Liver (tissue), 10 donors: ENCODE measurements at places on chromosomes 4 and X. TPM values are rescaled to one million over a fixed set of nuclear protein-coding genes. Genes with fewer than 3 reads are reported as not detected.

- no peak overlapping the region for H3K27ac ChIP-seq
- peaks cover 82% of the 10 kb centered on the region for H3K36me3 ChIP-seq
- no peak for DNase-seq
- no peaks in the 10 kb centered on the region for H3K27me3 ChIP-seq
These were observed 35.6 kb downstream of the RASGEF1B start for GRCh38 chr4:81436096-81436495.

DNA sequence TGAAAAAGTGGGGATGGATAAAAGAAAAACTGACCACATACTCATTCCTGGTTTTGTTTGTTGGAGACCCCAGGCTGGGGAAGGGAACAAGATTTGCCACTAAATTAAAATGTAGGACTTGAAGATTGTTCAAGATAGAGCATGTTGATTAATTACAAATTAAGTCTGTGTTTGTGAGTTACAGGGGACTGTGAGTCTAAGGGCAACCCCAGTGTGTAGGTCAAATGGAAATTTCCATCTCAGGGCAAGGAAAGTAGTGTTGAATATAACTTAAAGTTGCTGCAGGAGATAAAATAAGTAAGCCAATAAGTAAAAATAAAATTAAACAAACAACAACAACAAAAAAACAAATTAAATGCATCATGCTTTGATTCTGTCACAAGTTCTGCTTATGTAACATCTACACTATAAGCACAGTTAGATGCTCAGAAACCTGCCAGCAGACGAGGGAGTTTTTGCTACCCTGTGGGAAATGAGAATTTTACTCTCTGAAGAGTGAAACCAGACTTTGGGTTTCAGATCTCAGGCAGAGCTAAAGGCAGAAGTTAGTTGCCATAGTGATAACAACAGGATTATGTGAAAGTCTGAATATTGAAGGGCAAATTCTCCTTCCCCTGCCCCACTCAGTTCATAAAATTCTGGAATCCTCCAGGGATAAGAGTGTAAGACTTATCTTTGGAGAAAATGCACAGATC is 352.3 kb downstream of the GRXCR1 start:
- DNase-seq: no peak
- H3K27ac ChIP-seq: no peak overlapping the region

The SRPX2 gene
- 7.8 TPM for total RNA-seq

DNA sequence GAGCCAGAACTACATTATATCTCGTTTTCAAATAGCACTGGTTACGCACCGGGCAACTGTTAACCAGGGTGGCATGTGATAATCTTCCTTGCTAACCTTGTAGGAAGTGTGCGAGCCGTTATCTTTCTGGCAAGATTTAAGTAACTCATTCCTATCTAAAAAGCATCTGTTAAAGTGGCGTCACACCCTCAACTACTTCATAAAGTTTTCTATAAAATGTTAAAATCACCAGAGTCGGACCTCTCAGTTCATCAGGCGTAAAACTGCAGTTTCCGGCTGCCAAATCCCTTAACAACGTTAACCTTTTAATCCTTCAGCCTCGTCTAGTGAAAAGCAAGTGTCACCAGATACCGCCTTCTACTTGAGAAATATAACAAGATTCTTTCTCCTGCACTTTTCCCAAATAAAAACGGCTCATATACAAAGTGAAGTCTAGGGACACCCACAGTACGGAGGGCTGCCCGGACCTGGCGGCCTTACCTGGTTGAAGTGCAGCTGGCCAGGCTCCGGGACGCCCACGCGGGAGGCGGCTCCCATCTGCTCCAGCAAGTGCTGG is 1.2 kb downstream of the SLC39A8 start:
- no peaks in the 10 kb centered on the region for H3K27me3 ChIP-seq
- peak overlapping the region; percentile 87 for H3K4me3 ChIP-seq

DNA sequence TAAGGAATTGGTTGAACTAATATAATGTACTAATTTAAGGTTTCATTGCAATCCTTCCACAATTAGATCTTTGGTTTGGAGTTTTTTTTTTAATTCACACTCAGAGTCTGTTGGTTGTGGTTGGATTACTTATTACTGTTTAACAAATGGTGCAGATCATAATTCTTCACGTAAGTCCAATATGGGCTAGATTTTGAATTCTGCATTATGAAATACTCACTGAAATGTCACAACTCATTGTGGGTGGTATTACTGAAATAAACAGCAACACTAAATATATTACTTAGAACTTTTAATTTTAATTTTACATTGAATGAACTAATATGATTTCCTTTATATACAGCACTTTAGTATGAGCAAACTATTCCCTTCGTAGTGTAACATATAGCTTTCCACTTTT is 94.2 kb upstream of the MYOZ2 start:
- no peak overlapping the region for H3K4me3 ChIP-seq
- H3K4me1 ChIP-seq: peaks cover 9% of the 10 kb centered on the region
- H3K27me3 ChIP-seq: no peaks in the 10 kb centered on the region
- no peak for DNase-seq

- no peaks in the 10 kb centered on the region for H3K27me3 ChIP-seq
- no peak overlapping the region for H3K4me3 ChIP-seq
- DNase-seq: no peak
- H3K4me1 ChIP-seq: no peaks in the 10 kb centered on the region
- no peak overlapping the region for H3K27ac ChIP-seq
These were observed 33.7 kb downstream of the WDR17 start for GRCh38 chr4:176099314-176099713.

The PAGE2B gene
- 0.28 TPM for total RNA-seq
